ENCODE measurements at places on chromosomes 13 and 19.
A peak's percentile ranks its signal among the peaks of the same experiment; 100 is the strongest.

DNA sequence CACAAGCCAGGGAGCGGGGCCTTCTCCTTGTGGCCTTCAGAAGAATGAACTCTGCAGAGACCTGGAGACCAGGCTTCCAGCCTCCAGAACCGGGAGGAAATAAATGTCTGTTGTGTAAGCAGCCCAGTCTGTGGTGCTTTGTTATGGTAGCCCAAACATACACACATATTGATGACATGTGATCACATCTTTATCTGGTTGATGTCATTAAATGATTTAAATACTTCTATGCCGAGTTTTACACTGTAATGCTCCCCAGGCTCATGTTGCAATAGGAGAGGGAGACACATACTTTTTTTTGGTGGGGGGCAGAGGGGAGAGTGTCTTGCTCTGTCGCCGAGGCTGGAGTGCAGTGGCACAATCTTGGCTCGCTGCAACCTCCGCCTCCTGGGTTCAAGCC, 188.0 kb upstream of the IRS2 start:
- DNase-seq, result no peak

GRCh38 chr19:53057904-53058580, 13.5 kb downstream of the ERVV-2 start:
- no peak for DNase-seq

DNA sequence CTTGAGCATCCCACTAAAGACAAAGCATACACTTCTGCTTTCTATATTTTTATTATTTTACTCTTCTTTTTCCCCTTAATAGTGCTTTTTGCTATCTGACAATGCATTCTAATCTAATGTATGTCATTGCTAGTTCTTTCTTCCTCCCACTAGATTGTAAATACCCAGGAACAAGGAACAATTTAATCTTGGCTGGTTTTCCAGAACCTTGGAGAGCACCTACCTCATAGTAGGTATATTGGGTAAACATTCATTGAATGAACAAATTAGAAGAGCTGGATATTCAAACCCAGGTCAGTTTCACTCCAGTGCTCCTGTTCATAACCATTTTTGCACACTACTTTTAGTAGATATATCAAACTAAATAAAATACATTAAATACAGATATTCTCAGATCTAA, 1617.6 kb upstream of the SLC10A2 start:
- DNase-seq, result no peak

GRCh38 chr13:76812206-76812897, 73.9 kb downstream of the KCTD12 start:
- no peak for DNase-seq

- DNase-seq, result no peak
Observed at GRCh38 chr13:20128459-20128931, 32.4 kb downstream of the GJA3 start.

- DNase-seq, result no peak
Observed at GRCh38 chr13:113919761-113920559, 53.9 kb downstream of the C13orf46 start.

DNA sequence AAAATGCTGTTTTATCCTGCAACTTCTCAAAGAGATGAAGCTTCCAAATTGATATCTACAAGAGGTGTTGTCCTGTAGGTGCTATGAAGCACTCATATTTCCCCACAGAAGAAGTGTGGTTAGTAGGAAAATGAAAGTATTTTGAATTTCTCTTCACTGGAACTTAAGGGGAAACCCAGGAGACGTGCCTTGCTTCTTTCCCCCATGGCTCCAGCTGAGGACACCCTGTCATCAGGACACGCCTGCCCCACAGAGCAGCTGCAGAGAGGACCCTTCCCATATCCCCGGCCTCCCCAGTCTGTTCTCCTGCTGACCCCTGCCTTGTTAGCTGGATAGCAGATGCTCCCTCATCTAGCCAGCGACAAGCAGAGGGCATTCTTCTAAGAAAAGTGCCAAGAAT, 371.3 kb downstream of the COG6 start:
- peak; percentile 55 for DNase-seq

DNA sequence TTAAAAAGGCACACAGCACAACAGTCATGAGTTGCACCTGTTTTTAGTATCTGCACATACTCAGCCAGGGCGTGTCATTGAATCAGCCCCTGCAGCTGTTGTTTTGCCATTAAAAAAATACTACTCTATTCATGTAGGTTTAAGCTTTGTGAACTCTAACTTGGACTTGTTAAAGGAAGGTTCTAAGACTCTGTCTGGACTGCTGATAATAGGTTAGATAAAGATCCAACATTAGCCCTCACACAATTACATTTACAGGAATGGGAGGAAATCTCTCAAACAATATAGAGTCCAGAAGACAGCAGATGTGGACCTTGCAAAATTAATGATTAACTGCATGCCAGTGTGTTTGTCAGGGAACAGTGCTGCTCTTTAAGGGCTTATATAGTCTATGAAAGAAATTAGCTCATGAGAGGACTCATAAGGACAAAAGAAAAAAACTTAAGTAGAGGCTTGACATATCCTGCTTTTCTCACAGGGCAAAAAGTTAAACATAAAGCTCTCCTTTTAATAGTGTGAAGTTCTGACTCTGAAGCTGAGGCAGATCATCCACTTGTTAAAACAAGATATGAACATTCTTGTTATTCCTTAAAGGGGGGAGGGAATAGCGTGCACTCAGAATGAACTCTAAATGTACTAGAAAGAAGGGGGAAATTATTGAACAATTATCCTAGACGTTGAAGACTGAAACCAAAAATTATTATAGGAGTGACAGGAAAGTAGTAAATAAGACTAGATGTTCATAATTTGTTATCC, 243.6 kb downstream of the NDFIP2 start:
- no peak for DNase-seq

- no peak for DNase-seq
Observed at GRCh38 chr19:2500156-2500555, 24.2 kb downstream of the GADD45B start.

DNA sequence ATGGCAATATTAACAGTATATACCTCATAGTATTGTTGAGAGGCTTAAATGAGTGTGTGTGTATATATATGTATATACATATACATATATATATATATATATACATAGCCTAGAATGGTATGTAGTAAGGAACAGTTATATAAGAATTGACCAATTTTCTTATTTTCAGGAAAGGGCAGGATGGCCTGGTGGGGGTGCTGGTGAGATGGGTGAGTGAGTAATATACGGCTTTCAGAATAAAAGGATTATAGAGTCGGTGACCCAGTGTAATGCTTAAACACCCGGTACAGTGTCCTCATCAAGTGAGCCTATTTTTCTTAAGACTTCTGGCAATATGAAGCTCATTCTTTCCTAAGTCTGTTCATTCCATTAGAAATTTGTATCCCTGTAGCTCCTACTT, 11.7 kb upstream of the FAM216B start:
- DNase-seq, result no peak

DNA sequence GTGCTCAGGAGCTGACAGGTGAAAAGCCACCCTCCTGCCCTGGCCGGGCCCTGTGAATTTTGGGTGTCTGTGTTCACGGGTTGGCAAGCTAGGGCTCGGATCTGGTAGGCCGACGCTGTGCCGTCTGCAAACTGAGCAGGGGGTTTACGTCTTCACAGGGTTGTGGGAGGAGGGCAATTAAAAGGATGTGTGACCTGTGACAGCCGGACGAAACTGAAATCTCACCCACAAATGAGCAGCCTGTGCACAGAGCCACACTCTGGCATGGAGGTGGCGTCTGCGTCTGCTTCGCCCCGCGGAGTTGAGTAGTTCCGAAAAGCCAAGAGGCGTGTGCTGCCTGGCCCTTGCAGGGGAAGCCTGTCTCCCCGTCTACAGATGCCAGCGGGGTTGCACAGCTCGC, 117.3 kb downstream of the KDM4B start:
- no peak for DNase-seq

- no peak for DNase-seq
Observed at GRCh38 chr13:110653851-110654250, 38.5 kb downstream of the NAXD start.

GRCh38 chr13:29754473-29754806, 96.0 kb downstream of the UBL3 start:
- DNase-seq, result no peak

GRCh38 chr13:80399340-80400163, 58.6 kb upstream of the SPRY2 start:
- no peak for DNase-seq

GRCh38 chr13:26909477-26909876, 148.9 kb upstream of the GPR12 start:
- no peak for DNase-seq

DNA sequence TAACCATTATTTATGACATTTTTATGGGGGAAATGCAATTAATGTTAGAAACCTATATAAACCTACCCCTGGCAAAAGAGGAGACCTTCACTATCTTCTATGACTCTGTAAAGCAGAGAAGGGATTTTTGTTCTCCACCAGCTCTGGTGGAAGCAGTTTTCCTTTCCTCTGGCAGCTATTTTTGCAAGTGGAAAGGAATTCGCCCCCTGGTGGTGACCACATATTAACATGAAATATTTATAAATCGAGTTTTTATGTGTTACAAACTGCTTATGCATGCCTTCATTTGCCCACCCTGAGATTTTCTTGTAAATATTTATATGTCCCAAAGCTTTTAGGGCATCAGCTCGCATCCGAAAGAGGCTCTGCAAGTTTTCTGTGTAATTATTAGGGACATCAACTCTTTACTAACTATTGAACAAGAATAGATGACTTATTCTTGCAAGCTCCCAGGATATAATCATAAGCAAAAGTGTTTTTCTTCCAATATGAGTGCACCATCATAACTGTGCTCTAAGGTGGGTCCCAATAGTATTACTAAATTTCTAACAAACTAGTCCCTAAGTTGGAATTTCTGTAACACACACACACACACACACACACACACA, 62.4 kb downstream of the SERTM1 start:
- peak; percentile 11 for DNase-seq

DNA sequence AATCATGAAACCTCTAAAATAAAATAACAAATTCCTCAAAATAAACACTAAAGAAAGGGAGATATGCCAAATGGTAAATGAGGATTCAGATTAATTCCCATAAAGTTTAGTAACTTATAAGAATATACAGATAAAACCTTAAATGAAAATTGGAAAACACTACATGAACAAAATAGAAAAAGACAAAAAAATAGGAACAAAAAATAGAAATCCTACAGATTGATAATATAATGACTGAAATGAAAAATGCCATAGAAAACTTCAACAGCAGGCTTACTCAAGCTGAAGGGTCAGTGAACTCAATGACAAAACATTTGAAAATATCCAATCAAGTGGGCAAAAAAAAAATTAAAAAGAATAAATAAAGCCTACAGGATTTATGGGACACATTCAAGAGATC, 1784.8 kb downstream of the PCDH9 start:
- DNase-seq, result no peak

DNA sequence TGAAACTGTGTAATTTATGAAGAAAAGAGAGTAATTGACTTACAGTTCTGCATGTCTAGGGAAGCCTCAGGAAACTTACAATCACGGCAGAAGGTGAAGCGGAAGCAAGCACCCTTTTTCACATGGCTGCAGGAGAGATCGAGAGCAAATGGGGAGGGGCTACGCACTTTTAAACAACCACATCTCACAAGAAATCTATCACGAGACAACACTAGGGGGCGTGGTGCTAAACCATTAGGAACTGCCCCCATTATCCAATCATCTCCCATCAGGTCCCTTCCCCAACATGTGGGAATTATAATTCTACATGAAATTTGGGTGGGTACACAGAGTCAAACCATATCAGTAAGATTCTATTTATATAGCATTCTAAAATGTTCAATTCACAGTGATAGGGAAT, 114.8 kb upstream of the TRPC4 start:
- DNase-seq, result no peak

GRCh38 chr19:7645656-7646425, 8.9 kb downstream of the STXBP2 start:
- DNase-seq, result no peak

- no peak for DNase-seq
Observed at GRCh38 chr13:59094181-59094580, 1069.5 kb downstream of the DIAPH3 start.

GRCh38 chr19:18421371-18421959, 2.3 kb downstream of the SSBP4 start:
- DNase-seq, result no peak

GRCh38 chr13:113917096-113917495, 53.2 kb upstream of the GAS6 start:
- no peak for DNase-seq

DNA sequence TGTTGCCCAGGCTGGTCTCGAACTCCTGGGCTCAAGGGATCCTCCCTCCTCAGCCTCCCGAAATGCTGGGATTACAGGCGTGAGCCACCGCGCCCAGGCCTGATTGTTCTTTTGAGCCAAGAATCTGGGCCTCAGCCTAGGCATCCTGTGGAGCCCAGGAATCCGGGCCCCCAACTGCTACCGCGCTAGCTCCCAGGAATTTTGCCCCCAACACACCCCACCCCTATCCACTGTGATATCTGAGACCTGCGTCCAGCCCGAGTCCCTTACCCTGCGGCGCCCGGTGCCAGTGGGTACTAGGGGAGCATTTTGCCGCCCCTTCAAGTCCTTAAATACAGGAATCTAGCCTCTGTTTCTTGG, 838 bp upstream of the MYADM start:
- DNase-seq, result no peak

GRCh38 chr19:50330365-50331078, 1.3 kb upstream of the KCNC3 start:
- peak; percentile 85 for DNase-seq

DNA sequence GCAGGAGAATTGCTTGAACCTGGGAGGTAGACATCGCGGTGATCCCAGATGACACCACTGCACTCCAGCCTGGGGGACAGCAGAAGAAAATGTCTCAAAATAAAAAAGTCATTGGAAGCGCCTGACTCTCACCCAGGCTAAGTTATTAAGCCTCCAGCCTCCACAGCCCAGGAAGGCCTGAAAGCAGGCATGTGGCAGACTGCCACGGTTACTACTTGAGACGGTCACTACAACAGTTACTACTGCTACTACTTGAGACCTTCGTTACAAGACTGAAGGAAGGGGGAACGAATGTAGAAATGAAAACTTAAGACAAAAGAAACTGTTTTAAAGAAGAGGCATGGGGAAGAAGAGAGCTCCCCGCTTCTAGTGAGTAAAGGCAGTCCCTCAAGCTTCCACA, 9.6 kb downstream of the PRR22 start:
- DNase-seq, result no peak

All from activated CD4-positive, alpha-beta T cell treated with anti-CD3 and anti-CD28 coated beads, Interleukin-2, amount 50 U/mL, for 48 hours (primary cell).